ENCODE measurements at places on chromosomes 5 and 9.

DNA sequence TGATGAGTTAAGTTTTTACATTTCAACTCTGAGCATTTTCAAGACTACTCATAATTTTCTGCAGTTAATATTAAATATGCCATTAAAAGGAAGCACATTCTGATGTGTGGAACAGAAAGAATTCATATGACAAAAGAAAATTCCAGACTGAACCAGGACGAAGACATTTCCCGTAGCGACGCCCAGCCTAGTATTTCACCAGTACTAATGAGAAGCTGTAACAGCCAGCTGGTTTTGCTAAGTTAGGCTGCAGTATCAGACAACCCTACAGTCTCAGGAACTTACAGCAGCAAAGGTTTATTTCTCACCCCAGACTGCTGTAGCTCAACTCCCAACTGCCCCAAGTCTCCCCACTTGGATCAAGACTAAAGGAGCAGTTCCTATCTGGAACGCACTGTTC, 91.6 kb downstream of the TMEM174 start:
- no peak for DNase-seq

- no peak for DNase-seq
Measured at GRCh38 chr5:119332978-119333401, 22.8 kb upstream of the TNFAIP8 start.

GRCh38 chr9:21556581-21557427, 74.7 kb upstream of the IFNE start:
- DNase-seq = no peak

GRCh38 chr9:106874652-106875051, 11.7 kb downstream of the ZNF462 start:
- DNase-seq = no peak

- DNase-seq = no peak
Measured at GRCh38 chr5:67465537-67466207, 269.1 kb upstream of the CD180 start.

All from activated CD4-positive, alpha-beta T cell treated with anti-CD3 and anti-CD28 coated beads, Interleukin-2, amount 50 U/mL, for 48 hours (primary cell).